ENCODE measurements at places on chromosomes 1 and 21.

DNA sequence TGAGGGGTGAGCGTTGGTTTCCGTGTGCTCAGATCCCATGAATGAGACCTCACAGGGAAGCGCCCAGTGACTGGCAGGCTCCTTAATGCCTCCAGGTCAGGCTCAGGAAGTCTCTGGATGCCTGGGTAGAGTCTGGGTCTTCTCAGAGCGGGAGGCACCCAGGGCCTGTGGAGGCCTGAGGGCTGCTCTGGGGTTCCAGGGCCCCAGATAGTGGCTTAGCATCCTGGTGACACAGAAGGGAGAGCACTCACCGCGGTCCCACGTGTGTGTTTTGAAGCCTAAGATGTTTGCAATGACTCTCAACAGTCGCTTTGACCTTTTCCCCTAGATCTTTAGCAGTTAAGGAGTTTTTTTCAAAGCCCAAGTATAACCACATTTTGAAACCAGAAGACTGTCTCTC, 25.0 kb downstream of the PRMT2 start:
- DNase-seq, result no peak

DNA sequence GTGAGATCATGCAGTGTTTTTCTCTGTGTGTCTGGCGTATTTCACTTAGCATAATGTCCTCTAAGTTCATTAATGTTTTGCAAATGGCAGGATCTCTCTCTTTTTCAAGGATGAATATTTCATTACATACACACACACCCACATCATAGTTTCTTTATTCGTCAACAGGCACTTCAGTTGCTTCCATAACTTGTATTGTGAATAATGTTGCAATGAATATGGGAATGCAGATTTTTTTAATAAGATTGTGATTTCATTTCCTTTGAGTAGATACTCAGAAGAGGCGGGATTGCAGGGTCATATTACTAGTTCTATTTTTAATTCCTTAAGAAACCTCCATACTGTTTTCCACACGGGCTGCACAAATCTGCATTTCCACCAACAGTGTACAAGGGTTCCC, 134.0 kb downstream of the CLEC20A start:
- peak; percentile 71 for DNase-seq

DNA sequence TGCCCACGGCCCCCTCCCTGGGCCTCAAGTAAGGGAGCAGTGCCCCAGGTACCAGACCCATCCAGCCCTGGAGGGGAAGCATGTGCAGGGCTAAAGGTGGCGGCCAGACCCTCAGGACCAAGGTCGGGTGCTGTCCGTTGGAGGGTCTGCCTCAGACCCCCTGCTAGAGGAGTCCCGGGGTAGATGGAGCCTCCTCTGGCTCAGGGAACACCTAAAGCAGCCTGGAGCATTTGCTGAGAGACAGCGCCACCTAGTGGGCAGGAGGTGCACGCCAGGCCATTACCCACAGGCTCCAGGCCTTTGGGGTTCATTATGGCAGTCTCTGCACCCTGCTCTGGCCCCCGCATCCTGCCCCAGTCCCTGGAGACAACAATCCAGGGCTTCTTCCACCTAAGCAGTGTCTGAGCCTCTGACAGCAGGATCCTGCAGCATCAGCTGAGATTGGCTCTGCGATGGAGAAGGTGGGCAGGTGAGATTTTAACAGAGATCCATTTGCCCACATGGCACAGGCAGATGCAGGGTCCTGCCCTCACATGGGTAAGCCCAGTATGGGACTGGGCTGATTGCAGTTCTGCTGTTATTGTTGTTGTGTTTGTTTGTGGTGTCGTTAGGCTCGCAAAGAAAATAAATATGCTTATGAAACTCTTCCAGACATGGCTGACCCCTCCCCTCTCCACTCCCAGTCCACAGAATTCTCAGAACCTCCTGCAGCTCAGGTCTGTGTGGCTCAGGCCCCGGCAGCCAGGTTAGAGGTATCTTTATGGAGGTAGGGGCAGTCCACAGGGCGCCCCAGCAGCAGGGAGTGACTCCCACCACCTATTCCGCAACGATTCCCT, 42.4 kb downstream of the CTNNBIP1 start:
- peak; percentile 85 for DNase-seq

- peak; percentile 93 for DNase-seq
Measured at GRCh38 chr21:15064576-15065391, at the start of gene NRIP1. TSS of gene NRIP1 (minus strand) at chr21:15065000. CDS start at chr21:14968192, 96,808 bp downstream.

DNA sequence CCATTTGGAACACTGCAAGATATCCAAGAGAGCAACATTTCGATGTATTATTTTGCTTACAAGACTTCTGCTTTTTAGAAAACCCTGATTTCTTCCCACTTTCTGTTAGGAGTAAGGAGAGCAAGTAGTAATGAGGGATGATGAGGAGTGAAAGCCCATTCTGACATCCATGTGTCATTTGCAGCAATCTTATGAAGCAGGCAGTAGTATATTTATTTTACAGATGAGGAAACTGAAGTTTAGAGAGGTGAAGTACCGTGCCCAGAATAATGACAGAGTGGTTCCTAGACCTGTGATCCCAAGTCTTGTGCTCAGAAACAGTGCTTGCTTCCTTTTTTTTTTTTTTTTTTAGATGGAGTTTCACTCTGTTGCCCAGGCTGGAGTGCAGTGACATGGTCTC, 7.1 kb upstream of the ZSCAN20 start:
- DNase-seq, result no peak

DNA sequence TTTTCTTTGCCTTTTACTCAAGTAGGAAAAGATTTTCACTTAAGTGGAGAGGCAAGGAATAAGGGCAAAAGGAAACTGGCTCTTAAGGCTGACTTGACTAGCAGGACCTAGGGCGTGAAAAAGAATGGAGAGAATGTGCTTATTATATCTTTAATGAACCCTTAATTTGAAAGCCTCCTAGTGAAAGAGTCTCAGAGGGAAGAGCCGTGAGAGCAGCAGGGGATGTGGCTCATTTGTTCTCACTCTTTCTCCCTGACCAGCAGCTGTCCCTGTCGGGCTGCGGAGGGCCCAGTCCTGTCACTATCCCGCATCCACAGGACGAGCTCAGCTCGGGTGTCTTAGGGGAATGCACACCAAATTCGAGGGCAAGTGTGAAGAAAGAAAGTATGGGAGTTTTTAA, 180.1 kb downstream of the EDEM3 start:
- no peak for DNase-seq

GRCh38 chr1:46549697-46550681, 1.5 kb downstream of the KNCN start:
- peak; percentile 33 for DNase-seq

GRCh38 chr1:71572038-71572437, 491.2 kb upstream of the ZRANB2 start:
- peak; percentile 2 for DNase-seq

- no peak for DNase-seq
Measured at GRCh38 chr1:41645062-41645461, 160.6 kb upstream of the EDN2 start.

- DNase-seq, result peak; percentile 42
Measured at GRCh38 chr1:107559881-107560280, 405.1 kb downstream of the VAV3 start.

DNA sequence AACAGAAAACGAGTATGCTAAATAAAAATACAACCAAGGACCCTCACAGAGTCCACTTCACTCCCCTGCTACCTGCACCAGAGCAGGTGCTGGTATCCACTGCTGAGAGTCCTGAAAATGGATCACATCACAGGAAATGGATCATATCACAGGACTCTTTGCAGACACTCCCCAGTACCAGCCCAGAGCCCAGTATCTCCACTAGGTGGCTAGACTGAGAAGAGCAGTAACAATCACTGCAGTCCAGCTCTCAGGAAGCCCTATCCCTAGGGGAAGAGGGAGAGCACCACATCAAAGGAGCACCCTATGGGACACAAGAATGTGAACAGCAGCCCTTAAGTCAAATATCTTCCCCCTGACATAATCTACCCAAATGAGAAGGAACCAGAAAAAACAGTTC, 28.0 kb downstream of the AGBL4 start:
- no peak for DNase-seq

- DNase-seq, result no peak
Measured at GRCh38 chr1:32335535-32335789, 571 bp downstream of the MARCKSL1 start.

DNA sequence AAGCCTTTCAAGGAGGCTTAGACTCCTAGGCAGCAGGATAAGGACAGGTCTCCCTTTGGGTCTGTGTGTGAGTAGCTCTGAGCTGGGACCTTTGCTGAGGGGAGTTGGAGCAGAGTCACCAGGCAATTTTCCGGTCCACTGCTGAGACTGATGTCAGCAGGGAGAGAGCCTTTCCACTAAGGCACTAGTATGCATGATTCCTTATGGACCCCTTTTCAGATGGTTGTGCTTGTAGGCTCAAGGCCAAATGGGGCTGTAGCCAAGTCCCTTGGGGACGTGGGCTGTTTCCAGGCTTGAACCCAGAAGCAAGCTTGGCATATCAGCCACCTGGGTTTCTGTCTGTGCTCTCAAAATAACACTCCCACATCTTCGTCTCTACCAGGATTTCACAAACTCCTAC, 73.0 kb downstream of the CCDC18 start:
- DNase-seq, result no peak

- peak; percentile 65 for DNase-seq
Measured at GRCh38 chr21:25369524-25370300, 237.6 kb downstream of the MRPL39 start.

- DNase-seq, result no peak
Measured at GRCh38 chr21:43209575-43210453, 41.0 kb downstream of the CRYAA start.

GRCh38 chr1:47388030-47388890, 27.8 kb upstream of the FOXE3 start:
- peak; percentile 58 for DNase-seq

- DNase-seq, result no peak
Measured at GRCh38 chr1:98211271-98211845, 290.5 kb upstream of the DPYD start.

GRCh38 chr1:226365831-226366231, 42.1 kb downstream of the PARP1 start:
- DNase-seq, result peak; percentile 22

- DNase-seq, result peak; percentile 80
Measured at GRCh38 chr1:62781841-62782543, 1.9 kb upstream of the ATG4C start.

GRCh38 chr1:34923490-34923889, 6.0 kb downstream of the DLGAP3 start:
- no peak for DNase-seq

GRCh38 chr1:8547791-8548190, 229.9 kb downstream of the SLC45A1 start:
- DNase-seq, result no peak

DNA sequence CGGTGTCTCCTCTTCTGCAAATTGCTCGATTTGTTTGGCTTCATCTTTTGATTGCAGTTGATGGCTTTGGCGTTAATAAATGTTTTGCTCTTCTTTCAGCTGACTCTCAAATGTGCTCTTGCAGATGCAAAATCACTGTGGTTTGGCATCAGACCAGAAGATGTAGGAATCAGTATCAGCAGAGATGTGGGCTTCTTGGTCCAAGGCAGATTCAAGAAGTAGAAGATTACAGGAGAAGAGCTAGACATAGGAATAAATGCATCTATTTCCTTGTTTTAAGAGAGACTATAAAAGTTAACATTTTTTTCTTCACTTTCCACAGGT, 59.8 kb upstream of the BACH1 start:
- peak; percentile 70 for DNase-seq

GRCh38 chr1:221987860-221988520, 246.1 kb upstream of the DUSP10 start:
- peak; percentile 89 for DNase-seq

GRCh38 chr1:211323156-211324063, 3.2 kb upstream of the TRAF5 start:
- DNase-seq, result peak; percentile 56

GRCh38 chr1:85356130-85356529, 79.7 kb upstream of the BCL10 start:
- no peak for DNase-seq

DNA sequence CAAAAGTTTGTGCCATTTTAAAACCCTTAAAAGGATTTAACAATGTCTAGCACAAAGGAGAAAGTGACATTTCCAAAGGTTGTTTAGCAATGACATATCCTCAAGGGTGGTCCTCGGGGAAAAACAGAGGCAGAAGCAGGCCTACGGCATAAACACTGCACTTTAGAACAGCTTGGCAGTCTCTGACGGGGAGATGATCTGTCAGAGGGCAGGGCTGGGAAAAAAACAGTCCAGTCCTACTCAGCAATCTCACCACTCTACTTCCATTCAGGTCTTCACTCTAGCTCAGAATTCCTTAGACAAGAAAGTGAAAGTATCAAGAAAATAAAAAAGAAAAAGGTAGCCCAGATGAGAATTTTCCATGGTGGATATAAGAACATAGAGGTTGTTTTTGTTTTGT, 4.1 kb downstream of the CRYZ start:
- peak; percentile 33 for DNase-seq

DNA sequence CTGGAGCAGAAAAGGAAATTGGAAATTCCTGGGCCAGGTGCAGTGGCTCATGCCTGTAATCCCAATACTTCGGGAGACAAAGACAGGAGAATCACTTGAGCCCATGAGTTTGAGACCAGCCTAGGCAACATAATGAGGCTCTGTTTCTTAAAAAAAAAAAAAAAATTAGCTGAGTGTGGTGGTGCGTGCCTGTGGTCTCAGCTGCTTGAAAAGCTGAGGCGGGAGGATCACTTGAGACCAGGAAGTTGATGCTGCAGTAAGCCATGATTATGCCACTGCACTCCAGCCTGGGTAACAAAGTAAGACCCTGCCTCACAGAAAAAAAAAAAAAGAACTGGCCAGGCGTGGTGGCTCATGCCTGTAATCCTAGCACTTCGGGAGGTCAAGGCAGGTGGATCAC, 56.7 kb downstream of the SRSF11 start:
- no peak for DNase-seq

DNA sequence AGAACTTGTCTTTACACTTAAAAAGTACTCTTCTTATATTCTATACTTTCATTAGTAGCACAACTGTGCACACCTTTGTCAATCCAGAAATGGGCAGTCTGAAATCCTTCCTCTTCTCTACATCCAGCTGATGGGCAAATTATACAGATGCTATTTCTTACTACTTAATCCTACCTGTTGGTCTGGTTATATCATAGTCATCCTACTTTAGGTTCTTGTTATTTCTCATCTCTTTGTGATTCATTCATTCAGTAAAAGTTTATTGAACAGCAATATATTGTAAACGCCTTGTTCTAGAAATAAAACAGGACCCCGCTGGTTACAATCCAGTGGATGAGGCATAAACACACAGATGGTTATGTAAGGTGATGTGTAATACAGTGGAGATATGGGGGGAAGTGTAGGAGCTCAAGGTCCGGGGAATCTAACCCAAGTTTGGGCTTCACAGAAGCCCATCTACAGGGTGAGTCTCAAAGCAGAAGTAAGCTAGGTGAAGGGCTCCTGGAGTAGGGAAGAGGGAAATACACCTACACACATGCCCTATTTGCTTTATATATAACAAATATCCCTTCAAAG, 11.8 kb upstream of the FUBP1 start:
- no peak for DNase-seq

DNA sequence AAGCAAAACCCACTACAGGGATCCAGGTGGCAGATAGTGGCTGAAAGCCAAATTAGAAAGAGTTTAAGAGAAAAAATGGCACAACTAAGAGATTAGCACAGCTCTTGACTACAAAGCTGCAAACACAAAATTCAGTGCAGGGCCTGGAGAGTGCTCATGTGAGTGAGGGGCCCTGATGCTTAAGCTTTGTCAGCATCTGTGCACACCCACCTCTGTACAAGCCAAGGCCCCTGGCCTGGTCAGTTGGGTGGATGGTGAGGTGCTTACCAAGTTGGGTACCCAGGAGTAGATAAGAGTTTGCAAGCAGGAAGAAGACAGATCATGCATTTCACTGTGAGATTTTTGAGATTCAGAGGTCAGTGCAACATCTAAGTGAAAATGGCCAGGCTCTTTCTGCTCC, 62.7 kb upstream of the ATP1B1 start:
- no peak for DNase-seq
